ENCODE measurements at places on chromosomes 3 and 15.

DNA sequence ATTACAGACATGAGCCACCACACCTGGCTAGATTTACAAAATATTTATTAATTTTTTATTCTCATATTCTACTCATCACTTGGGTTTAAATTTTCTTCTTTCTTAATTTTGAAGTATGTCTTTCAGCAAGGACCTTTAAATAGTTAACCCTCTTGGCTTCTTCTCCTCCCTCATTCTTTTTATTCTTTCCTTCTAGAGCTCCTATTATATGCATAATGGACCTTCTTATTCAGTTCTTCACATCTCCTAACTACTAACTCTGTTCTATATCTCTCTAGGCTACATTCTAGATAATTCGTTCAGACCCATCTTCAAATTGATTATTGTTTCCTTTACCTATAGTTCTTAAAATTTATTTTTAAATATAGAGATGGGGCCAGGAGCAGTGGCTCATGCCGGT, 43.2 kb upstream of the MTMR14 start:
- DNase-seq, result no peak

DNA sequence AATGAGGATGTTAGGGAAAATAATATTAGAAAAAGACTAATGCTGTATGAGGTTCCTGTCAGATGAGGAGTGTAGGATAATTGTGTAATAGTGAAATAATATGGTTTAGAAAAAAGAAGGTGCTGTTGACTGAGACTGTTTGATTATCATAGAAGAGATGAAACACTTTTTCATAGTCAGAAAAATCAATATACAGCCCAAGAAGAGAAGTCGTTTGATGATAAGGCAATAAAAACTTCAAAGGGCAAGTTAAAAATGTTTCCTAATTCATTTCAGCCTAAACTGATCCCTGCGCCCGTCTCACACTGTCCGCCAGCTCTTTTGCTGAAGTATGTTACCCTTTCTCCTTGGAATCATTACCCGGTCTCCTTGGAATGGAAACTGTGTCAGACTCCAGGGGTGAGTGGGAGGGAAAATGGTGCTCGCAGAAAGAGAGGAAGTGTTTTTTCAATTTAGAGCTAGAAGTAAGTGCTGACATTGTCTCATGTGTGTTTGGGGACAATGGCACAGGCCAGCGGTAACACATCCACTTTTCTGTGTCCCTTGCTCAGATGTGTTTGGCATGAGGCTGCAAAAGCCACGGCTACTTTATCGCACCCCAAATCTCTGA, 23.6 kb downstream of the DUT start:
- DNase-seq, result no peak

GRCh38 chr3:143771939-143772338, 76.3 kb downstream of the SLC9A9 start:
- DNase-seq, result no peak

- DNase-seq, result no peak
Observed at GRCh38 chr15:70538278-70538677, 225.1 kb downstream of the UACA start.

DNA sequence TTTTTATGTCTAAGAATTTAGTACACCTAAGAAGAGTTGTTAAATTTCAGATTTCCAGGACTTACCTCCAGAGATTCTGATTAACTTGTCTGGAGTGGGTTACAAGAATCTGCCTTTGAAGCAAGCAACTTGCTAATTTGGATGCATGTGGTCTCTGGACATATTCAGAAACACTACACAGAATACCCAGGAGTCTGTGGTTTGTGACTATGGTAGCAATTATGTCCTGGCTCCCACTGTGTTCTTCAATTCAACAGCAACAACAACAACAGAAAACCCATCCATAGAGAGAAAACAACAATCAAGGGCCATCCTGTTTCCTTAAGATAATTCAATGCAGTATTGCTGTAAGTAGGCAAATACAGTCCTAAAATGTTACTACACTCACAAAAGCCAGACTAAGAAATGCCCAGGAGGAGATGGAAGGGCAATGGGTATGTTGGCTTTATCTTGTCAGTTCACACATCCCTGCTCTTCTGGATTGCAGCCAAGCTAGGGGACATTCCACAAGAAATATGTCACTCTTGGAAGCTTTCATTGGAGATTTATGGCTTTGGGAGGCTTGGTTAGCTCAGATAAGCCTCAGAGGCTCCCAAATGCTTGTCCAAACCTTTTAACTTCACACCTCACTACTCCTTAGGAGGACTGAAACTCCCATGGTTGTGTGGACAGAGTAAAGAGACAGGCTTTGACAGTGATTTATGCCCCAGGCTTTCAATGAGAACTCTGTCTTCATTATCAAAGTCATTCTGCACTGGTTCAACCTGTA, 99.4 kb upstream of the MRPL3 start:
- peak; percentile 32 for DNase-seq
